ENCODE measurements at places on chromosomes 5 and 9.

DNA sequence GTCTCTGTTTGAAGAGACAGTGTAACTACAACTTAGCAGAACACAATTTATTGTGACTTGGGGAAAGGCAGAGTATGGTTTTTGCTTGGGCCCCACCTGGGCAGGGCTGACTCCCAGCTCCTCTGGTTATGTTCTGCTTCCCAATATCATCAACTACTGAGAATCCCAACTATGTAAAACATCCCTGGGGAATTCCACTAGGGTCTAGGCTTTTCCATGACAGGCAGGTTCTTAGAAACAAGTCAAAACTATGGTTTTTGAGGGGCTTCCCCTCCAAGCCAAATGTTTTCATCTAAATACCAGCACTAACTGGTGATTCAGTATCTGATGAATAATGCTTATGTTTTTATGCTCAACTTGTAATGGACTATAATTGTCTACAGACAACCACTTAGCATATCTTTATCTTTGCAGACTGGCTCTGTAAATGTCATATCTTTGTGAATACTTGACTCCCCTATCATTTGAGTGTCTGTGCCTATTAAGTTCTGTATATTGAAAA is 409.5 kb downstream of the PDE4D start:
- DNase-seq: no peak

- DNase-seq: no peak
These were observed 94.5 kb upstream of the SPATA31D4 start for GRCh38 chr9:81833563-81834345.

DNA sequence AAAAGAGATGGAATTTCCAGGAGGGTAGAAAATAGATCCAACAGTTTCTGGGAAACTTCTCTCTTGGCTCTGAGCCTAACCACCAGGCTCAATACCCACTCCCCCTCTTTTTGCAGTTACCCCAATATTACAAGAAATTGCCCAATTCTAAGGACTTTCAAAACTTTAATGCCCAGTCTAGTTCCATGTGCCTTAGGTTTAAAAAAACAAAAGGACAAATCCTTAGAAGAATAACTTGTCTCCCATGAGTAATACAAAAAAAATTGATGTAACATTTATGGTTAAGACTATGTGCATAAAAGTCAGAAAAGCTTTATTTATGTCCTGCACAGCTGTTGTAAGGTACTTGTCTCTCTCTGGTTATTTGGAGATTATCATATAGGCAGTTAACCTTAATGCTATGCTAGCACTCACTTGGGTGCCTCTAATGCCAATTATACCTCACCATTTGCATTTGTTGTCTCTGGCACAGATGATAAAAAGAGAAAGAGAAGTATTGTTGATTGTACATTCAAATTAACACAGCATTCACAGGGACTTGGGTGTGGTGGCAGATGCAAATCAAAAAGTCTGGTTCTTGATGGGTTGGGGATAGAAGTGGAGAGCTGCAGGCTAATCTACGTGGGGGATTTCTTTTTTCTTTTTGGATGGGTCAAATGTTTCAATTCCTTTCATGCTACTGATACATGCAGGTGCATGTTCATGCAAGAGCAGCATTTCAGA is 159.4 kb downstream of the PIK3R1 start:
- no peak for DNase-seq

GRCh38 chr9:27829621-27830020 is 256.3 kb upstream of the C9orf72 start:
- DNase-seq: no peak

- DNase-seq: no peak
These were observed 18.0 kb upstream of the ENHO start for GRCh38 chr9:34540827-34541226.

DNA sequence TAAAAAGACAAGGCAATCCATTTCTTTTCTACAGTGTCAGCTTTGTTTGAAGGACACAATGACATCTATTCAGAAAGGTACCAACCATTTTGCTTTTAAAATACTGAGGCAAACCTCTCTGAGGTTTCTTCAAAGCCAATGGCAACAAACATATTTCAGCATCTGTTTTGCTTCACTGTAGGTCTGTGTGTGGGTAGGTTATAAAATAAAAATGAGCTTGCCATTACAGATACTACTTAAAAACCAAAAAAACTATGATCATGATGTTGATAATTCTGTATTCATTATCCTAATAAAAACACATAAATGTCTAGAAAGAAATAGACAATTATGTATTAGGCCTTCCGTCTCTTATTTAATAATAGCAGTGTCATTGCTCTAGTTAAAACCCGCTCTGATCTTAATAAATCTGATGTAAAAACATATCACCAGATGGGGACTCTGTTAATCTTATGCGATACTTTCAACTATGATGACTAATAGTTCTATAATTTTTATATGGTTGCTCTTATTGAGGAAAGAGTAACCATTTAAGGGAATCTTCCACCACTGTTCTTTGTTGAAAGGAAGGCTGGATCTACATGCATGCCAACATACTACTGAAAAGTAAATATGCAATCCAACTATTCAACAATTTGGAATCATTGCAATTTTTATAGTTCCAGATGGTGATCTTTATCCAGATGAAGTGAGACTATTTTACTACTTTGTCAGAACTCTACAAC is 647.2 kb downstream of the PDE4D start:
- DNase-seq: no peak
